ENCODE measurements at places on chromosomes 12 and 14. TPM values are rescaled to one million over a fixed set of nuclear protein-coding genes. Genes with fewer than 3 reads are reported as not detected.

CD4 gene
- total RNA-seq: not detected

CYP27B1 gene
- total RNA-seq: 1.4 TPM

TSHR gene
- total RNA-seq: not detected

NDRG2 gene
- 3.4 TPM for total RNA-seq

TAS2R50 gene
- total RNA-seq: not detected

CCDC88C gene
- 6.2 TPM for total RNA-seq

GSG1 gene
- 0.21 TPM for total RNA-seq

SLC17A8 gene
- total RNA-seq: not detected

TAS2R9 gene
- total RNA-seq: not detected

SNW1 gene
- total RNA-seq: 87.1 TPM

OVCH1 gene
- not detected for total RNA-seq

CCT2 gene
- total RNA-seq: 284 TPM

USP44 gene
- 0.23 TPM for total RNA-seq

DTX1 gene
- 0.32 TPM for total RNA-seq

SLC6A15 gene
- total RNA-seq: 2.4 TPM

SLC39A2 gene
- not detected for total RNA-seq

KRT6C gene
- not detected for total RNA-seq

SIX1 gene
- 7.8 TPM for total RNA-seq

CAPS2 gene
- total RNA-seq: 1.7 TPM

TAPBPL gene
- 4.0 TPM for total RNA-seq

PCED1B gene
- total RNA-seq: 54.7 TPM

ARHGDIB gene
- total RNA-seq: 1.1 TPM

GALNT9 gene
- 7.1 TPM for total RNA-seq

VRTN gene
- not detected for total RNA-seq

CHGA gene
- total RNA-seq: 2.1 TPM

ANKRD33 gene
- 0.08 TPM for total RNA-seq

MDM2 gene
- 47.1 TPM for total RNA-seq

ACOT6 gene
- not detected for total RNA-seq

SLC25A47 gene
- not detected for total RNA-seq

ITGB7 gene
- 0.56 TPM for total RNA-seq

HOXC12 gene
- not detected for total RNA-seq

SIX6 gene
- not detected for total RNA-seq
